ENCODE measurements at places on chromosomes 4 and X.

GRCh38 chrX:8960957-8961468 lies 72.9 kb downstream of the FAM9B start:
- DNase-seq, result no peak

DNA sequence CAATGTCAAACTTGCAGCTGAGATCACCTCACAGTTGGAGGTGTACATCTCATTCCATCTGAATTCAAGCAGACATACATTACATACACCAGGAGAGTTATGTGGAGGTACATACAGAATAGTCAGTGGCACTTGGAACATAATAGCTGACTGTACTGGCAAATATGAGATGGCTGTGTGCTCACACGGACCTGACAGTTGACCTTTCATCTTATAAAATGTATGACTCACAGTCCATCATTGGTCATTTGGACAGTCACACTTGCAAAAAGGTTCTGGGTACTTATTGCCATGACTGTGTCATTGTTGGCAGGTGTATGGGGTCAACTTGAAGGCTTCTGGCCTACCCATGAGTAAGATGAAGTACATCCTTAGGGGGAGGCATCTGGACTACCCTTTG lies 88.6 kb upstream of the WDR1 start:
- no peak for DNase-seq

DNA sequence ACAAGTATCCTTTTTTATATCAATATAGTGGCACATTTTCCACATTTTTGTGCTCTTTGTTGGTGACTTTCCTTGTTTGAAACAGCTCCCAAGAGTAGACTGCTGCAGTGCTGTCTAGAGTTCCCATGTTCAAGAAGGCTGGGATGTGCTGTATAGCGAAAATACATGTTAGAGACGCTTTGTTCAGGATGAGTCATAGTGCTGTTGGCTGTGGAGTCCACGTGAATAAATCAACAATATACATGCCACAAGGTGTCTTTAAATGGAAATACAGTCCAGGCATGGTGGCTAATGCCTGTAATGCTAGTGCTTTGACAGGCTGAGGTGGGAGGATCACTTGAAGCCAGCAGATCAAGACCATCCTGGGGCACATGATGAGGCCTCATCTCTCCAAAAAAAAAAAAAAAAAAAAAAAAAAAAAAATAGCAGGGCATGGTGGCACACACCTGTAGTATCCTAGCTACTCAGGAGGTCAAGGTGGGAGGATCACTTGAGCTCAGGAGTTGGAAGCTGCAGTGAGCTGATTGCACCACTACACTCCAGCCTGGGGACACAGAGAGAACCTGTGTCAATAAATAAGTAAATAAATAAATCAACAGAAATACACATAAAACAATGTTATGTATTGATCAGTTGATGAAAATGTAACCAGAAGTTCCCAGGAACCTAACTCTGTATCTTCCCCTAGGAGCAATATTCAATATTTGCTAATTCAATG lies 256.8 kb upstream of the STS start:
- DNase-seq, result no peak

DNA sequence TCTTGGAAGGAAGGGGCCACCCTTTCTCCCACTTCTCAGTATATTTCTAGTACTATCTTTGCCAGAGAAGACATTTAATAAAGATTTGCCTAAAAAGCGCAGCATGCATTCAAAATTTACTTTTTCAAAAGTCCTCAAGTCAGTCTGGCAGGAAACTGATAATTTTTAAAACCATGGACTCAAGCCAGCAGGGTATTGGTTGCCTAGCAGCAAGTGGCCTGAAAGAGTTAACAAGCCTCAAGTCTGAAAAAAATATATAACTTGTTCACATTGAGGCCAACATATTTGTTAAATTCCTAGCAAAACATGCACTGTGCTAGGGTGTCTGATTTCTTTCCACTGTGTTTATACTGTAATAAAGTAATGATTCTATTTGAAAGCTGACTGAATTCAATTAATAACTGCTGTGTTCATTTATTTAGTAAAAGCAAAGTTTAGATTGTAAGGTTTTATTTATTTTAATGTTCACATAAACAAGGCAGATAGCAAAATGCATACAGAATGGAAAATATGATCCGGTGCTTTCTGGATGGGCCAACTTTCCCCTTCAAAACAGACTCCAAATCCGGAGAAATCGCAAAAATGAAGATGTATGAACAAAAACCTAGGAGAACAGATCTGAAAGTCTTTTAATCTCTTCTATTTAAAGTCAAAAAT lies 218.5 kb upstream of the FGF13 start:
- DNase-seq, result no peak

- DNase-seq, result no peak
These were observed 26.2 kb downstream of the PRSS12 start for GRCh38 chr4:118326585-118326984.

- DNase-seq, result no peak
These were observed 38.9 kb downstream of the PPA2 start for GRCh38 chr4:105434940-105435339.

GRCh38 chr4:128227991-128228571 lies 59.5 kb downstream of the PGRMC2 start:
- DNase-seq, result no peak

- DNase-seq, result no peak
These were observed 29.3 kb downstream of the CEP44 start for GRCh38 chr4:174312993-174313392.

GRCh38 chrX:125769628-125770027 lies 396.5 kb downstream of the DCAF12L2 start:
- no peak for DNase-seq

- DNase-seq, result no peak
These were observed 120.4 kb upstream of the STX18 start for GRCh38 chr4:4662230-4662629.

- peak; percentile 64 for DNase-seq
These were observed 1.3 kb upstream of the TET2 start for GRCh38 chr4:105145156-105145902.

- no peak for DNase-seq
These were observed 120.3 kb upstream of the KLHL4 start for GRCh38 chrX:87397103-87397886.

DNA sequence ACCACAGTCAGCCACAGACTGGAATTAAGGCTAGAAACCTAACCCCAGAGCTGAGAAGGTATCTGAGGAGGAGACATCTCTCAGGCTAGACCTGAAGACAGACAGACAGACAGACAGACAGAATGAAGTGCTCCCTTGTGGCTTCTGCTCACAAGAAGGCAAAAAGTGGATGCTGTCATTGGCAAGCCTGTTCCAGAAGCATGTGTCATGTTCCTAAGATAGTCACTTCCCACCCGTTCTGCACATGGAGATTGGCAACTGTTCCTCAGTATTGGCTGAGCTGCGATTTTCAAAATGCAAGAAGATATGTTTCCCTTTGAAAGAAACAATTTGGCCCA lies 166.4 kb downstream of the NSUN7 start:
- no peak for DNase-seq

- no peak for DNase-seq
These were observed 632.3 kb downstream of the BCOR start for GRCh38 chrX:39465467-39465866.

DNA sequence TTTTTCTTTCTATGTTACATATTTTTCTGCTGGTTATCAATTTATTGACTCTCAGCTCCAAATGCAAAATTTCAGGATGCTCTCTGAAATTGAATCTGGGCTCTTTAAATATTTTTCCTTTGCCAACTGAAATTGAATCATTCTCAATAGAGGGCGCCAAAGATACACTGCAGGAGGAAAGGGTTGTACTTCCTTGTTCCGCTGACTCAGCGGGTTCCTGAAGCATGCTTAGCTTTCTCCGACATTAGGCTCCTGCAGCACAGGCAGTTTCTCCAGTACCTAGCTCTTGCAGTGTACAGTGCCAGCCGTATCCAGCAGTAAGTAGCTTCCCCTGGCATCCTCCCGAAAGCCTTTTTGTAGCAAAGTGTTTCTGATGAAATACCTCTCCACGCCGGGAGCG lies 28.8 kb upstream of the CFAP47 start:
- DNase-seq, result no peak

DNA sequence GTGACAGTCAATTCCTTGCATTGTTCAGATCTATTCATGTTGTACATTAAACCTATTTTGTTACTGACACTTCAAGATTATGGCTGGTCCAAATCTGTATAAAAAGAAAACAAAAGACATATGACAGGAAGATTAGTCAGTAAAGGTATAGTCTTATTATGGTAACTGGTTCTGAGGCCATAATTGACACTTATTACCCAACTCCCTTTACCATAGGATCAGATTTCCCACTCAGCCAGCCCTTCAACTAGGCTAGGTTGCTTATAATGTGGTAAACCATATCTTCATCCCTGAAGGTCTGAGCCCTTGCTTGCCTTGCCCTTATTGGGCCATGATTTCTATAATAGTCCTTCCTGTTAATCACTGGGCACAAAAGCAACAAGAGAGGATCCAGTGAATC lies 289.6 kb downstream of the CXXC4 start:
- DNase-seq, result no peak

DNA sequence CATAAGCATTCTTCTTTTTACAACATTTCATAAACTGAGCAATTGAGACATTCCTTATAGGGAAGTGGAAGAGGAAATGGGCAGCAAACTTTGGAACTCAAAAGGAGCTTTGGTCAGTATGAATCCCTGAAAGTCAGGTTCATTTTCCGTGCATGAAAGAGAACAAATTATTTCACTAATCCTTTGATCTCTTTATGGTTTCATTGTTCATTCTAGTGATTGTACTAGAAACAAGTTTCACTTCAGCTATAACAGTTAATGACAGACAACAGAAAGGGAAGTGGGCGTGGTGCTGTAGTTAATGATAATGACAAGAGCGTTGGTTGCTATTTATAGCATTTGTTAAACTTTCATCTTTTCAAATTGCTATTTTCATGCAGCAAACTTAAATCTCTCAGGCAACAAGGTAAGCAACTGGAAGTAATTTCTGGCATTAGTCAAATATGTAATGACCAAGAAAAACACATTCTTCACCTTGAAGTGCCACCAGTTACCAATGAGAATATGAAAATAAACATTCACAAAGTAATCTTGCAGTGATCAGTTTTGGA lies 98.4 kb downstream of the AREG start:
- DNase-seq, result peak; percentile 25

DNA sequence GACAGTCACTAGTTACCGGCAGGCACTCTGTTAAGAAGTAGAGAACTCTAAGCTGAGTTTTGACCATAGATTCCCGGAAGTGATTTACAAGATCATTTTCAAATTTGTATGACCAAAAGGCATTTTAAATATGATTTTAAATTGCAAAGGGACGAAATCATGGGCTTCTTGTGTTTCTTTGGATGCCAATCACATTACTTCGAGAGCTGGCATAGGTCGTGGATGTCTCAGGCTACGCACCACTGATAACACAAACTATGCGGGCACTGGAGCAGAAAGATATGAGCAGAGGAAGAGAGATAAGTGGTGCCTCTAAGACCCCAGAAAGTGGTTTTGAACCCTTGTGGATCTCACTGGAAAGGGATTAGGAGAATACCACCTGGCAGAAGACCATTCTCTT lies 294.2 kb upstream of the FTHL17 start:
- no peak for DNase-seq

DNA sequence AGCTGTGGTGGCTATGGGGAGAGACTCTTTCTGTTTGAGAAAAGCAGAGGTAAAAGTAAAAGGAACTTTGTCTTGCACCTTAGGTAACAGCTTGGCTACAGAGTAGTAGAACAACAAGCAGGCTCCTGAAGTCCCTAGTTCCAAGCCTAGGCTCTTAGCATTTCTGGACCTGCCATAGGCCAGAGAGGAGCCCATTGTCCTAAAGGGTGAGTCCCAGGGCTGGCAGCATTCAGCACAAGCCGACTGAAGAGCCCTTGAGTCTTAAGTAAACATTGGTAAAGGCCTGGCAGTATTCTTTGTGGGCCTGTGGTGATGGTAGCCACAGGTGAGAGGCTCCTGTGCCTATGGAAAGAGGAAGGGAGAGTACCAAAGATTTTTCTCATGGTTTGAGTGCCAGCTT lies 38.2 kb downstream of the CSN3 start:
- no peak for DNase-seq

- peak; percentile 17 for DNase-seq
These were observed 565 bp upstream of the ZNF41 start for GRCh38 chrX:47483306-47484268.

GRCh38 chr4:90219822-90220221 lies 92.6 kb downstream of the CCSER1 start:
- DNase-seq, result no peak

- no peak for DNase-seq
These were observed 133.0 kb upstream of the PLS3 start for GRCh38 chrX:115427861-115428410.

GRCh38 chr4:61543976-61544375 lies 343.9 kb downstream of the ADGRL3 start:
- no peak for DNase-seq

DNA sequence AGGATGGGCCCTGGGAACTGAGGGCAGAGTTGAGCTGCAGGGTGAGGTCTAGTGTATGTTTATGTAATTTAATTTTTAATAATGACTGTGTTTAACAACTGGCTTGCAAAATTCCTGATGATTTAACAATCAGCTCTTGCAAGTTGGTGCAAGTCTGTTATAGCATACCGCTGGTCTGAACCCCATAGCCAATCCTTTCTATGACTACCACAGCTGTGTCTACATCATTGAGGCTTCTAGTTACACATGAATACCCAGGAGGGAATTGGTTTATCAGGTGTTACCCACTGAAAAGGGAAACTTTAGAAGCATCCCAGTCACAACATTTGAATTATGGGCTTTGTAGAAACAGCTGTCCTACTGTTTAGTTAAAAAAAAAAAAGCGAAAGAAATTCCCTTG lies 38.3 kb downstream of the SUPT20HL1 start:
- DNase-seq, result no peak

DNA sequence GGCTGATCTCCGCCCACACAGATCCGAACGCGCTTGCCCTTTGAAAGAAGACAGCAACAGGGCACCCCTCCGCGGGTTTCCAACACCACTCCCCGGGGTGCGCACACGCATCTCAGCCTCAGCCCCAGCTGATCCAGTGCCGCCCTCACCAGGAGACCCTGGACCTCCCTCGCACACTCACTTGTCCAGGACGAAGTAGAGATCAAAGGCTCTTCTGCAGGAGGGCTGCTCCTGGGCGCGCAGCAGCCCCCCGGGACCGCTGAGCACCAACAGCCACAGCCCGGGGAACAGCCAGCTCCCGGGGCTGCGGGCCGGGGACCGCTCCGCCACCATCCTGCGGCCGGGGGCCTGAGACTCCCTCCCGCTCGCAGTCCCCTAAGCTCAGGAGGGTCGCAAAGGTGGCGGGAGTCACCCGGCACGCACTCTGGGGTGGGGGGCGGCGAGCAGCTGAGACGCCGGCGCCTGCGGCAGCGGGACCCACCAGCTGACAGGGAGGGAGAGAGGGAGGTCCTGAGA lies 743 bp downstream of the ANTXR2 start:
- DNase-seq, result peak; percentile 47

GRCh38 chr4:53205970-53206369 lies 159.9 kb downstream of the SCFD2 start:
- no peak for DNase-seq
